ENCODE measurements at places on chromosomes 13 and 19.

GRCh38 chr19:7795555-7796161 is 32.6 kb downstream of the CLEC4M start:
- no peak for DNase-seq

DNA sequence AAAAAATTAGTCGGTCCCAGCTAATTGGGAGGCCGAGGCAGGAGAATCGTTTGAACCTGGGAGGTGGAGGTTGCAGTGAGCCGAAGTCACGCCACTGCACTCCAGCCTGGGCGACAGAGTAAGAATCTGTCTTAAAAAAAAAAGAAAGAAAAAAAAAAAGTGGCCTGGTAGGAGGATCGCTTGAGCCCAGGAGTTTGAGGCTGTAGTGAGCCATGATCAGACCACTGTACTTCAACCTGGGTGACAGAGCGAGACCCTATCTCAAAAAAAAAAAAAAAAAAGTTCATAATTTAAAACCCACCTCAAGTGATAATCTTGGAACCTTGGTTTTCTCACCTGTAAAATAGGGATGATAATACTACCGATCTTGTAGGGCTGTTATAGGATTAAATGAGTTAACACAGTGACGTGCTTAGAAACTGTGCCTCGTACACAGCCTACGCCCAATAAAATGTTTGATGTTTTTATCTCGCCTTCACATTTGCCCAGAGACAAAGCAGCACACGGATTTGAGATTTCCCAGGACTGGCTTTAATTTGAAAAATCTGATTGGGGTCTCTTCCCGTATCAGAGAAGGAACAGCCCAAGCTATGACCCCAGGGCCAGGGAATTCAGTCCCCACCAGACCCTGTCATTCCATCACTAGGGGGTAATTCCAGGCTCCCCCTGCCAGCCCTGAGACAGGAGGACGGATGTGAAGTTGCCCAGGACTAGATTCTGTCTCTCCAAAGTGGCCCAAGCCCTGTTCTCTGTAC is 3.6 kb downstream of the SERTAD1 start:
- DNase-seq: no peak

DNA sequence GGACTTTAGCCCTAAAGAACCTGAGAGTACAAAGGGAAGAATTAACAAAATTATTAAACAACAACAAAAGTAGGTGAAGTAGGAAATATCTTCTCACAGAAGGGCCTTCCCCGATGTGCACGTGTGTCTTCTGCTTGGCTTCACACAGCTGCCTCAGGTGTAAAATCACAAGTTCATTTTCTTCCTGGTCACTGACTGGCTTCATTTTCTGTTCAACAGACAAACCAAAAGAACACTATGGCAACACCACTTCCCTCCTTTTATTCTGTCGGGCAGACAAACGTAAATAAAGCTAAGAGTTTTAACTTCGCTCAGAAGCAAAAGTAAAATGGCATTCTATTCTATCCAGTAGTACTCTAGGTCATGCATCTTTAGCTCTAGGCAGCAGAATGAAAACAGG is 140.9 kb downstream of the TBC1D4 start:
- DNase-seq: no peak

GRCh38 chr13:50599046-50599445 is 244.4 kb downstream of the DLEU7 start:
- DNase-seq: peak; percentile 61

GRCh38 chr19:2500841-2501261 is 24.9 kb downstream of the GADD45B start:
- no peak for DNase-seq

DNA sequence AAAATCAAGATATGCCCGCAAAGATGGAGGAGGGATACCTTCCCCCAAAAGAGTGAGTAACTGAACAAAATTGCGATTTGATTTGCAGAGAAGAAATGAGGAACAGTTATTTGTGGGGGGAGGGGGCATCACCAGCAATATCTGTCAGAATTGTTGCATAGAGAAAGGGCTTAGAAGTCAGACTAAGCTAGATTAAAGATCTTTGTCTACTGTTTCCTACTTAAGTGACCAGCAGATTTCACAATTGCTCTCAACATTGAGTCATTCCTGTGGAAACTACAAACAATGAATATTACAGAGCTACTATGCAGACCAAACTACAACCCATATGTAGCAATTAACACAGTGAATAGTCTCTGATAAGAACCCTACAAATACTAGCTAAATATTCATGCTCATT is 27.4 kb downstream of the FPR3 start:
- no peak for DNase-seq

DNA sequence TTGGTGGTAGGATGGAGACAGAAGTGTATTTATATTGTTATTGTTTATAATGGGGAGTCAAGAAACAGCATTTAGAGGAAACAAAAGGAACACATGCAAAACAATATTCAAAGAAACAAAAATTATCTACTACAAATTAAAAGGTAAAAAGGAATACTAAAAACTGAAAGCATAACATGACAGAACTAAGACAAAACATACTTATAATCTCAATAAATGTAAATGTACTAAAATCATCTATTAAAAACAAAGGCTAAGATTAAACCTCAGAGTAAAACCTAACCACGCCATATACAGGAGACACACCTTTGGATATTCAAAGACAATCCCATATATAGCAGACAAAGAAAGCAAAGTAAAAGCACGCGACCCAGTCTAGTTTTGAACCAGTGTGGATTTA is 273.6 kb downstream of the ABCC4 start:
- no peak for DNase-seq

DNA sequence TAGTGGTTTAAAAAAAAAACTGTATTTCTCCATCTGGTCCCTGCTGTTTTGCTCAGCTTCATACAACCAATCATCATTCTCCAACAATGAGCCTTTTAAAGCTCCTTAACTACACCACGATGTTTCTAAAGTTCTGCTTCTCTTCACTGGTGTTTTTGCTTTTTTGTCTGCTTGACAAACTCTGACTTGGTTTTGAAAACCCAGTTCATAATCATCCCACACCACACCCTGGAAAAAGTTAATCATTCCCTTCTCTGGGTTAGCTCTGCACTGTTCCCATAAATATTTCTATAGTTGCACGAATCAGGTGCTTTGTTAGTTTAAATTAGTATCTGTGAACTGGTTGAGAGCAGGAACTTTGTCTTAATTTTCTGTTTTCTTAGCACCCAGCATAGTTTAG is 217.1 kb downstream of the ENOX1 start:
- DNase-seq: no peak

GRCh38 chr13:105251293-105251692 is 1284.2 kb downstream of the EFNB2 start:
- DNase-seq: no peak
